Activated CD8-positive, alpha-beta T cell treated with anti-CD3 and anti-CD28 coated beads, Interleukin-2, amount 10 ng/mL, durations not matched to agents 7 days and 5 days (primary cell): ENCODE measurements at places on chromosomes 16 and 17. TPM values are rescaled to one million over a fixed set of nuclear protein-coding genes. Genes with fewer than 3 reads are reported as not detected.

The WFDC1 gene
- total RNA-seq, result not detected

DNA sequence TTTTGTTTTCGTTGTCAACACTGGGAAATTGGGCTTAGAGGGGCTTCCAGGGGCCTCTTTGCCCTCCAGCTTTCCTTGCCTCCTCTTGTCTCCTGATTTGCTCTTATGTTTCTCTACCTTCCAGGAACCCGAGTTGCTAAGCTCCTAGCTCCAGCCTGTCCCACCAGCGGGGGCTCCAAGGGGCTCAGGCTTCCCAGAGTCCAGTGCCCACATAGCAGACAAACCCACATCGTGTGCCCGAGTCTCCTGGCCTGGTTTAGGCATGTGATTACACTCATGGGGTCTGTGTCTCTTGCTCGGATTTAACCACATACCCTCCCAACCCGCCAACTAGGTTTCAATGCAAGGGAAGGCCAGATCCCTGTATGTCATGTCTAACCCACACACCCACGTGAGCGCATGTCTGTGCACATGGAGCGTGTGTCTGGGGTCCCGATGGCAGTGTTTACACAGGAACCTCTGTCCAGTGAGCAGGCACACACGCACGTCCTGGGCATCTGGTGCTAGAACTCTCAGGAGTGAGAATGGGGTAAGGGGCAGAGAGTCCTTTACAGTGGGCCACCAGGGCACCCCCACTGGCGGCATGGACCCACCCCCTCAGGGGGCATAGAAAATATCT, 76.1 kb upstream of the MED9 start:
- H3K4me1 ChIP-seq, result peaks cover 45% of the 10 kb centered on the region
- H3K27ac ChIP-seq, result no peak overlapping the region
- no peaks in the 10 kb centered on the region for H3K36me3 ChIP-seq
- H3K27me3 ChIP-seq, result peaks cover 41% of the 10 kb centered on the region
- no peak for DNase-seq

GRCh38 chr16:46853713-46854443, 22.9 kb upstream of the C16orf87 start:
- no peak overlapping the region for H3K27ac ChIP-seq
- H3K4me3 ChIP-seq, result no peak overlapping the region
- H3K36me3 ChIP-seq, result no peaks in the 10 kb centered on the region
- peak; percentile 72 for DNase-seq

- no peak overlapping the region for H3K4me3 ChIP-seq
- no peaks in the 10 kb centered on the region for H3K4me1 ChIP-seq
- no peaks in the 10 kb centered on the region for H3K27me3 ChIP-seq
- H3K36me3 ChIP-seq, result no peaks in the 10 kb centered on the region
These were observed 108.5 kb upstream of the RCVRN start for GRCh38 chr17:10013365-10014112.

- H3K4me1 ChIP-seq, result no peaks in the 10 kb centered on the region
- H3K4me3 ChIP-seq, result no peak overlapping the region
- DNase-seq, result peak; percentile 49
- no peaks in the 10 kb centered on the region for H3K27me3 ChIP-seq
These were observed 37.6 kb downstream of the NOS2 start for GRCh38 chr17:27762527-27763305.
